LNCaP clone FGC (cell line): ENCODE measurements at places on chromosomes 12 and 14.

- no peak for DNase-seq
Measured at GRCh38 chr12:6914246-6914946, at the start of gene ENO2. ENO2 (plus strand) TSS chr12:6914580; CDS start chr12:6915833, 1,253 bp downstream.

DNA sequence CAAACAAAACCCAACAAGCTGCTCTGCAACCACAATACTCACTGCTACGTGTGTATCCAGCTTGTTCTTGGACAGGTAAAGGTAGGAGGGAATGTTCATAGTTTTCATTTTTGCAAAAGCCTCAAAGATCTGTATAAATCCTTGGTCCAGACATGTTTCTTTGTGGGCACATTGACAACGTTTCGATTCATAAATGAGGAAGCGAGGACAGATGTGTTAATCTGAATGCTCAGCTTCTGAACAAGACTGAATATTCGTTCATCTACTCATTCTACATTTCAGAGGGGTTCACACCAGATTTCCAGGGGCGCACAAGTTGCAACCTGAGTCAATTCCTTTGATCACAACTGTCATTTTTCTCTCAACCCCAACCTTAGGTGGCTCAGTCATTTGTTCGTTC is 134.4 kb downstream of the LLPH start:
- no peak for DNase-seq

DNA sequence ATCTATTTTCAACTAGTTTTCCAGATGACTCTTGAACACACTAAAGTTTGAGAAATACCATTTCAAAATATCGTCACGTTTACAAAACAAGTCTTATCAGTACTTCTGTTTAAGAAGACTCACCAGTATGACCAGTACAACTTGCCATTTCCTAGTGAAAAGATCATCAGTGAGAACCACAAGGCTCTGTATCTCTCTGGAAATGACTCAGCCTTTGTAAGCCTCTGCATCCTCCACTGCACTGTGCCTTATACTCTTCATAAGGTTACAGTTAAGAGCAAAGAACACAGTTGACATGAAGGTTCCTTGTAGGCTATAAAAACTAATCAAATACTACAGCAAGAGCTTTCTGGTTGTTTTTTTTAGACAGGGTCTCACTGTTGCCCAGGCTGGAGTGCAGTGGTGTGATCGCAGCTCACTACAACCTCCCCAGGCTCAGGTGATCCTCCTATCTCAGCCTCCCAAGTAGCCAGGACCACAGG is 5.7 kb upstream of the VTI1B start:
- no peak for DNase-seq

- DNase-seq: no peak
Measured at GRCh38 chr12:32698285-32698684, 19.2 kb downstream of the DNM1L start.

- DNase-seq: no peak
Measured at GRCh38 chr12:112852810-112853209, 54.0 kb upstream of the OAS1 start.

- DNase-seq: no peak
Measured at GRCh38 chr14:99401621-99402284, 78.9 kb downstream of the SETD3 start.

DNA sequence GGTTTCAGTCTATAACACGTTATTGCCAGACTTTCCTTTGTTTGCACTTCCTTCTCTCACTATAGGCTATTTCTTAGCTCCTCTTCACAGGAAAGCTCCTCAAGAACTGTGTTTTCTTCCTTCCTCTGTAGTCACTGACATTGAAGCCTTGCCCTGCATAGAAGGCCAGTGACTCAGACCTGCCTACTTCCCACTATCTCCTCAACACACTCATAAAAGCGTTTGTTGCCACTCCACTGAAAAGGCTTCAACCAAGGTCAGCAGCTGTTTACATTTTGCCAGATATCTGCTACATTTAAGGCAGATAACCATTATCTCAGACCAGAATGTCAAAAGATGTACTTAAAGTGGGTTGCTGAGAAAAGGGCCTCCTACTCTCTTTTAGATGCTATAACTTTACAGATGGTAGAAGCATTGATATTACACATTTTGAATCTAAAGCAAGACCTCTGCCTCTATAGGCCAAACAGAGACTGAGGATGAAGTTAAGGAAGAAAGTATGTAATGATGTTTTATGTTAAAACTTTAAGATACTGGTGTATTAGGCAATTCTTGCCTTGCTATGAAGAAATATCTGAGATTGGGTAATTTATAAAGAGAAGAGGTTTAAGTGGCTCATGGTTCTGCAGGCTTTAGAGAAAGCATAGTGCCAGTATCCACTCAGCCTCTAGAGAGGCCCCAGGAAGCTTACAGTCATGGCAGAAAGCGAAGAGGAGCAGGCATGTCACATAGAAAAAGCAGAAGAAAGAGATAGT is 233.3 kb upstream of the FLRT2 start:
- no peak for DNase-seq

GRCh38 chr12:111393700-111394300 is 11.9 kb upstream of the SH2B3 start:
- no peak for DNase-seq

DNA sequence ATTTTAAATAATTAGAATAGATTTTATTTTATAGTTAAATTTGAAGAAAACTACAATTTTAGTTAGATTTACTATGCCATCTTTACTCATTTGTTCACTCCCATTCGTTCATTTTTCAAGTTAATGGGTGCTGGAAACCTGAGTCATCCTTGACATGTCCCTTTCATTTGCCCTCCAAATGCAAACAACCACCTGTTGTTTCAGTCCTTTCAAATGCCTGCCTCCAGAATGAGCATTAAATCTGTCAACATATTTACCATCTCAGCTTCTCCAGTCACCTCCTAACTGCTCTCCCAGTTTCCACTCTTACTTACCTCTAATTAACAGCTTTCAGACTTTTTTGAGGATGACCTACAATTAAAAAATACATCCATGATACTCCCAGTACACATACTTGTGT is 375.5 kb downstream of the RAD51B start:
- no peak for DNase-seq

DNA sequence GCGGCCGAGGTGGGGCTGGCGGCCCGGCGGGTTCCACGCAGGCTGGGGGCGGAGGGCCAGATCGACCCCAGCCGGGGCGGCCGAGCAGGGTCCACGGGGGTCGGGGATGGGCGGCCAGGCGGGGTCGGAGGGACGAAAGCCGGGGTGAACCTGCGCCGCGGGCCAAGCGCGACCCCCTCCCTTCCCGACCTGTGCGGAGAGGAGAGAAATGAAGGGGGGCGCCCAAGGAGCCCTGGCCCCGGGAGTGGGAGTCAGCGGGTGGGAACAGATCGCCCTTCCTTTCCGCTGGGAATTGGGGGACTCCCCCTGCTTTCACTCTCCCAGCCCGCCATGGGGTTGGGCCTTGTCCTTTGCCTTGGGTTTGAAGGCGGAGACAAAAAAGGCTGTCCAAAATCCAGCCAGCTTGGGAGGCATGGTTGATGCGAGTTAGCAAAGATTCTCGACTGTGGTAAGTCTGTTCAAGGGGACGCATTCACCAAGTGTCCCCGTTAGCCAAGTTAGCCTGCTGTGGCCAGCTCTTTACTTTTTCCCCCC is 559 bp upstream of the CKAP4 start:
- no peak for DNase-seq

DNA sequence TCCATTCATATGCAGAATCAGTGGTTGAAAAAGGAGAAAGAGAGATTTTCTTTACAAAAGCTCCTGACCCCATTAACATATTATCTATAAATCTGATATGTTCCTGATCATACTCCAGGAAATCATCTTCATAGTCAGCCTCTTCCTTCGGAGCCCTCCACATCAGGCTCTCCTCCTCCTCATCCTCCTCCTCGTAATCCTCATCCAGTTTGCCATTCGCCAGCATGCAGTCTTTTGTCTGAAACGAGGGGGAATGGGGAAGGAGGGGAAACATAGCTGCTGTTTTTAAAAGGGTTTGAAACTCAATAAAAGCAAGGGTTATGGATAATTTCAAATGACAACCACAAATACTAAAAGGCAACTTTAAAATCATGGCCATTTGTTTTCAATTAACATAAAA is 60.9 kb downstream of the DICER1 start:
- DNase-seq: no peak

GRCh38 chr12:94046626-94047410 is 101.6 kb upstream of the PLXNC1 start:
- DNase-seq: no peak

DNA sequence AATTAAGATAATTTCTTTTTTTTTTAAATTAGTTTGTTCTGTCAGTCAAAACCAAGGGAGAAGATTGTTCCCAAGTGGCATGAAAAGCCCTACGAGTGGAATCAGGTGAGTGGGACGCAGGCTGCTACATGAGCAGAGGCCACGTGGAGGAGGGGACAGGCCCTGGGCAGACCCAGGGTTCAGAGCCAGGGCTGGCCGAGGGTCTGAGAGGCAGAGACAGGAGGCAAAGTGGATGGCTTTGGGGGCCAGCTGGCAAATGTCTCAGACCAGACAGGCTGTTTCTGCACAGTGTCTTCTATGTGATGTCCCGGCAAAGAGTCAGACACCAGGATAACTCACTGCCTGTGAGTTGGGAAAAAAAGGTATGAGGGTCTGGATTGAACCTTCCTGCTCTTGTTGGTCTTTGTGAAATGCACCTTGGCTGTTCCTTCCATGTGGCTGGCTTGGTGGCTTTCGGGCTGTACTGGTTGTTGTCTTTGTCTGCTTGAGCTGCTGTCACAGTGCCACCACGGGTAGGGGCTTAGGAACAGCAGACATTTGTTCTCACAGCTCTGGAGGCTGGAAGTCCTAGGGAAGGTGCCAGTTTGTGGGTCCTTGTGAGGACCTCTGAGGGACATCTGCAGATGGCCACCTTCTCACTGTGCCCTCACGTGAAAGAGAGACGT is 35.8 kb upstream of the ASPG start:
- DNase-seq: no peak

DNA sequence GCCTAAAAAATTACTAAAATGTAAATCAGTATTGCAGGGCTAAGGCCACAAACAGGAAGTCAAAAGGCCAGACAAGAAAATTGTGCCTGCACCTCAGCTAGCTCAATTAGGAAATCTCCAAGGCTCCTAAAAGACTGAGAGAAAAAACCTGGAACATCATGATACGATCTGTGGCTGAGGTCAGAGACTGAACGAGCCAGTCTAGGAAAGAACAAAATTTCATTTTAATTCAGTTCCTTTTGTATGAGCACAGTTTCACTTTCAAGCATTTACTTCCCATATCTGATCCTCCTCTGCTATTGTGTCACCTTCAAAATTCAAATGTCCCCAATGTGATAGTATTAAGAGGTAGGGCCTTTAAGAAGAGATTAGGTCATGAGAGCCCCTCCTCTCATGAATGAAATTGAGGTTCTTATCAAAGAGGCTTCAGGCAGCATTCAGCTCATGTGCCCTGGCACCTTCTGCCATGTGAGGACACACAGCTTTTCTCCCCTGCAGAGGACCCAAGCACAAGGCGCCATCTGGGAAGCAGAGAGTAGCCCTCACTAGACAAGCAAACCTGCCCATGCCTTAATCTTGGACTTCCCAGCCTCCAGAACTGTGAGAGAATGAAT is 14.8 kb downstream of the PRKAB1 start:
- no peak for DNase-seq

- DNase-seq: no peak
Measured at GRCh38 chr12:57460468-57460784, 841 bp downstream of the GLI1 start.

GRCh38 chr14:24398653-24399446 is at the start of gene NYNRIN:
NYNRIN (plus strand) TSS chr14:24399003; CDS start chr14:24399247, 244 bp downstream.
- no peak for DNase-seq

DNA sequence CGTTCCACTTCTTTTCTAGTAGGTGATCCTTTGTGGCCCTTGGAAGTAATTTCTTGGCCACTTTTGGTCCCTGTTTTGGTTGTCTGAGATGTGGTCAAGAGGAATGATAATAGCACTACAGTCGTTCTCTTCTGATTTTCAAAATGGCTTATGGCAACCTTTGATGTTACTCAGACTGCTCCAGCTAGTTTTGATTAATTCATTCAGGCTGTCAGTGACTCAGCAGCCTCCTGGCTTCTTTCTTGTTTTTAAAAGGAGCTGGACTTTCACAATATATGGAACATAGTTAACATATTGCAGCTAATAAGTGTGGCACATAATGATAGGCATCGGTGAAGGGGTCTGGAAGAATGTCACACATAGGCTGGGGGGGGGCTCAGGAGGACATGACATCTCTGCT is 47.3 kb downstream of the WDR20 start:
- no peak for DNase-seq

GRCh38 chr12:58496411-58497190 is 423.7 kb downstream of the LRIG3 start:
- DNase-seq: no peak

- no peak for DNase-seq
Measured at GRCh38 chr14:35909665-35910064, 83.5 kb downstream of the BRMS1L start.

DNA sequence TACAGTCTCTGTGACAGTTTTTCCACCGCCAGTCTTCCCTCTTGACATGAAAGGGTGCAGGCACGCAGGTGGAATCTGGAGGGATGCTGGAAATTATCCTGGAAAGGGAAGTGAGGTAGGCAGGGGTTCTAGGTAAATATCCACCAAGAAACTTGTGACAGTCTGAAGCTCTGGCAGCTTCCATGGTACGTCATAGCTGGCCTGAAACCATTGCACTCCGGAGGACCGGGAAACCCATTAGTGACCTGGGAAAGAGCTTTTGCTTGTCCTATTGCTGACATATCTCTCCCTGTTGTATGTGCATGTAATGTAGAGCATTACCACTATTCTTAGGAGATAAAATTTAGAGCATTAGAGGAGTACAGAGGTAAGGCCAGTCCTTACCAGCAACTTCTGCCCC is 275.9 kb downstream of the EGLN3 start:
- DNase-seq: no peak

- no peak for DNase-seq
Measured at GRCh38 chr12:3185260-3185870, 108.2 kb downstream of the TSPAN9 start.

DNA sequence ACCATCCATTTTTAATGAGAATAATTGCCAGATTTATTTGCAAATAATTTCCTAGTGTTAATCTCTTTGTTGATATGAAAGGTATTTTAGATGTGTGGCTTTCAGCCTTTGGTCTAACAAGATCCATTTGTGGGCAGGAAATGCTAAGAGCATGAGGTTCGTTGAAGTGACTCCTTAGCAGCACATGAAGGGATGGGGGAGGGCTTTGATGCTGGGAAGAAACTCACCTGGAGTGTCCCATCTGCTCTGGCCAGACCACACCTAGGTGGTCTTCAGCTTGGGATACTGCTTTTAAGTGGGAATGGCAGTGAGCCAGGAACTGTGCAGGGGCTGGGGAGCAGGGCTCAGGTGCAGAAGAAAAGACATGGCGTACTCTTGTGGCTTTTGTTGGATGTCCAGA is 13.6 kb downstream of the SFSWAP start:
- DNase-seq: no peak
